Daoy (cell line): ENCODE measurements at places on chromosomes 2 and 18. TPM values are rescaled to one million over a fixed set of nuclear protein-coding genes. Genes with fewer than 3 reads are reported as not detected.
A peak's percentile ranks its signal among the peaks of the same experiment; 100 is the strongest.

The ASPRV1 gene
- 0.80 and 1.2 TPM in 2 replicates for total RNA-seq

The C2orf81 gene
- total RNA-seq = 1.4 TPM in 2 replicates

The FBXO41 gene
- total RNA-seq = 0.98 and 1.3 TPM in 2 replicates

The KIAA2012 gene
- total RNA-seq = not detected in 2 replicates

The GALNT5 gene
- under 0.01 and 0.03 TPM in 2 replicates for total RNA-seq

The PPP1R7 gene
- total RNA-seq = 74.7 and 83.0 TPM in 2 replicates

The ODC1 gene
- 441 and 460 TPM in 2 replicates for total RNA-seq

The DNAJC5G gene
- total RNA-seq = not detected in 2 replicates

DNA sequence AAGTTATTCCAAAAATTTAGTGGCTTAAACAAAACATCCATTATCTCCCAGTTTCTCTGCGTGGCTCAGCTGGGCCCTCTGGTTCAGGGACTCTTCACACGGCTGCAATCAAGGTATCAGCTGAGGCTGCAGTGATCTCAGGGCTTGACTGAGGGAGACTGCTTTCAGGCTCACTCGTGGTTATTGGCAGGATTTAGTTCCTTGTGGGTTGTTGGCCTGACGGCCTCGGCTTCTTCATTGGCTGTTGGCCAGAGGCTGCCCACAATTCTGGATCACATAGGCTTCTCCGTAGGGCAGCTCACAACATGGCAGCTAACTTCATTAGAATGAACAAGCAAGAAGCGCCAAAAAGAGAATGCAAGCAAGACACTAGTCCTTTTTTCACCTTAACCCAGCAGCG lies 90.1 kb downstream of the ABI2 start:
- DNase-seq = no peak

GRCh38 chr2:104866122-104866864 lies 12.4 kb downstream of the POU3F3 start:
- DNase-seq = no peak

DNA sequence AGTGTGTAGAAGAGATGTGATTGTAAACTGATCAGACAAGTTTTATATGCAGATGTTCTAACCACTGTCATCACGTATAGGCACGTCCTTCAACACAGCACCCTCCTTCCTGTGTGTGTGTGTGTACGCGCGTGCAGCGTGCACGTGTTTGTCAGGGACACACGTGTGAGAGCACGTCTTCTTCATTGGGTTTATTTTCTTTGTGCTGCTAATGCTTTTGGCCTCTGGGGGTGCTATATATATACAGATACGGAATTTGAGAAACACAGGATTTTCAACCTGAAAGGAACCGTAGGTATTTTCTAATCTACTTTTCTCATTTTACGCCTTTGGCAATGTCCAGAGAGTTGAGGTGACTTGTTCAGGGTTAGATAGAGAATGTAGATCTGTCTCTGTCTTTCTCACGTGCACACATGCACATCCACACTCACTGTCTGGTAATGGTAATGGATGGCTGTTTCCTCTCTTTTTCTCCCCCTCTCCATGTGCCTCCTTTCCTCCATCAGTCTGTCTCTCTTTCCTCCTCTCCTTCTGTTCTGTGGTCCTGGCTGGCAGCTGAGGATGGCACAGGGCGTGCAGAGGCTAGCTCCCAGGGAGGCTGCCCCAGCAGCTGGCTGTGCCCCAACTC lies 13.4 kb upstream of the CELF4 start:
- no peak for DNase-seq

DNA sequence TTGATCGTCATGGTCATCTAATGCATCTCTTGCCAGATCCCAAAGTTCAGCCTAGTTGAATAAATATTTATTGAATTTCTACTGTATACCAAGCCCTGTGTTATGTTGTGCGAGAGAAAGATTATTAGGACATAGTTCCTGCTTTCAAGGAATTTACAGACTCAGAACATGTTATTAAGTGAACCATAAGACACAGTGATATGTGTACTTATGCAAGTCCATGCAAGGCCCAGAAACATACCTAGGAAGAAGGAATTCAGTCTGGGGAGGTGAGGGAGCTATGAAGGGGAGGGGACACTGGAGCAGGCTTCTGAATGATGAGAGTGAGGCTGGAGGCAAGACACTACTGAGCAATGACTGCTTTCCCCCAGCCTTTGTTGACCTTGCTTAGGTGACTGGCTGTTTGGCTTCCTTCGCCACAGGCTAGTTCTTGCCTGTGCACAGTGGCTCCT lies 81.4 kb downstream of the ACAA2 start:
- no peak for DNase-seq

GRCh38 chr18:7221424-7222155 lies 9.3 kb upstream of the LRRC30 start:
- peak; percentile 39 for DNase-seq

DNA sequence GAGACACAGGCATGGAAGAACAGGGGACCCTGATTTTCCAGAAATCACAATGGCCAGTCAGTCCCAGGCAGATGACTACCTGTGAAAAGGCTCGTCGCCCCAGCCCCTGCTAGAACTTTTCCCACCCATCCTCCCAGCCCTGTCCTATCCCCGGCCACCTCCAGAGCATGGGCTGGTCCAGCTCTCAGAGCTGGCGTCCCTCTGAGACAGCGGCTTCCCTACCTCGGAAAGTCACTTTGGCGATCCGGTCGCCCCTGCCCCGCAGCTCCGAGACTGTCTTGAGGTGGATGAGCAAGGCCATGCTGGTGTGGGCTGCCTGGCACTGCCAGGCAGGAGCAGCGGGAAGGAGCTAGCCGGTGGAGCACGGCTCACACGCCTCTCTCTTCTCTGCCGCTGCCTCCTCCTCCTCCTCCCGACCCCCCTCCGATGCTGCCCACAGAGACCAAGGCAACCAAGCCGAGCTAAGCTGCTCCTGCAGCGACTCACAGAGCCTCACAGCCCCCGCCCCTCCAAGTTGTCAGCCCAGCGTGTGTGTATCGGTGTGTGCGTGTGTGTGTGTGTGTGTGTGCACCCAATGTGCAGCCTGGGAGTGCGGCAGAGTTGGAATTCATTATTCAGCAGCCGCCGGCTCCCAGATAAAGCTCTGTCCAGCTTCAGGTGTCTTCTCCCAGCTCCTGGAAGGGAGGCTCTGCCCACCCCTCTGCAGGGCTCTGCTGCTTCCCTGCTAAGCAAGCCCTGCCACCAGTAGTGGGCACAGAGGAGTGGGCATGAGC lies 80.5 kb upstream of the OTOF start:
- no peak for DNase-seq

DNA sequence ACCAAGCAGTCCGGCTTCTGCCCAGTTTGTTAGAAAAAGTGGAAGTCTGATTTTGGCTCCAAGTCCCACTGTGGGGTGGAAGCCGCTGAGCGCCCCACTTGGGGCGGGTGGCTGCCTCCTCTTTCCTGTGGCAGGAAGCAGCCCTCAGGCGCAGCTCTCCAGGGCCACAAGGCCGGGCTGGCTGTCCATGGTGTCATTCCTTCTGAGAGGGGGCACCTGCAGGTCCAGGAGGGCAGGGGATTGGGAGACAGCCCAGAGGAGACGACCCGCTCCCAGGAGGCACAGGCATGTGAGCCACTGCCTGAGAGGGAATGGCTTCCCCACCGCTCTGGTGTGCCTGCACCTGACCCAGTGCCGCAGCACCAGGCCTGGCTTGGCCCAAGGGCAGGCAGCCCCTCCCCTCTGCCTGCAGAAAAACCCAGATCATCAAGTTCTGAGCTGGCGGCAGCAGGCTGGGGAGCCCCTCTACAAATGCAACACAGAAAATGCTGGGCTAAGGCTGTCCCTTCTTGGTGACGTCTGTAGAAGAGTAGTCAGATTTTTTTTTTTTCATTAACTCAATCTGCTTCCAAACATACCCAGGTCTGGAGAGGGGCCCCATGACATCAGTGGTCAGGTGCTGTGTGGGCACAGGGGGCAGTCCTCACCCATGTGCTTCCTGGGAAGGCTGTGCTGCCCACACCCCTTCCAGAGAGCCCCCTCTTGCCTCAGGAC lies 38.4 kb downstream of the HS6ST1 start:
- no peak for DNase-seq

DNA sequence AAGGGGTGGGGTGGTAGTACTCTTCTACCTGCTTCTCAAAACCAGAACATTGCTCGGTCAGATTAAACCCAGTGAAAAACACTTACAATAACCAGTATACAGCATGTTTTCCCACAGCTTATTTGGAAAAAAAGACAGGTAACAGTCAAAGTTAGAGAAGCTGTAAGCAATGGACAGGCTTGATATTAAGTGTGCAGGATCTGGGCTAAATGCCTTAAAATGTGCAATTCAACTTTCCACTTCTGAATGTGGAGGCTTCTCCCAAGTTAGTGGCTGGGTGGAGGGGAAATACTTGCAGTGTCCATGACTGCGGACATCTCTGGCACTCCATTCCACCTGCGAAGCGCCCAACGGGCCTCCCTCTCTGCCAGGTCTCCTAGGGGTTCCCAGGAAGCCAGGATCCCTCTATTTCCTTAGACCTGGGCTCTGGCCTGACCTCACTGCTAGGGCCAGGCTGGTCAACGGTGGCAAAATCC lies 5.3 kb downstream of the ZEB2 start:
- no peak for DNase-seq

DNA sequence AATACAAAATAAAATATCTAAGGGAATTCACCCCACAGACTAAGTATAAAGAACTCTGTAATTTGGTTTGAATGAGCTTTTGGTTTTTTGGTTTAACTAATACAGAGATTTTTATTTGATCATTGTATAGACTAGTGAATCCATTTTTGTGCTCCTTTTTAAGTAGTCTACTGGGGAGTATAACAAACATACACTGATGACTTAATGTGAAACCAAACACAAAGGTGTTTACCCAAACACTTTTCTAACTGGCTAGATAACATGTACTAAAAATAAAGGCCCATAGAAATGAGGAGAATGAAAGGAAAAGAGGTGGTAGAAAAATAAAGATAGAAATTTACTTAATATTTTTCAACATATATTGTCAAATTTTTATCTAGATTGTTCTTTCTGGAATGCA lies 146.0 kb downstream of the NRXN1 start:
- no peak for DNase-seq

DNA sequence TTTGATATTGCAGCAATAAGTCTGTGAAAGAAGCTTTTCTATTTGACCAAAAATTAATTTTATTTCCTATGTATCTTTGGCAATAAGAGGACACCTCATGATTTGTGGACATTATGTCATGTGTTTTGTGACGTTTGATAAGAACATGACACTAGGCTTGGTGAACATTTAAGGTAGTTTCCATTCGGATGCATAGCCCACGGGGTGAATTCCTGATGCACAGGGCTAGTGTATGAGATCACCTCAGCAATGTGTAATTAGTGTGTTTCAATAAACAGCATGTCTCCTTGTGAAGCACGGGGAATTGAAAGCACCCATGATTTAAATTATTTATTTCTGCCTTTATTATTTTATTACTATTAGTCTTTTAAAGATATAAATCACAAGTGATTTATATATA lies 146.1 kb upstream of the LINC00305 start:
- no peak for DNase-seq

DNA sequence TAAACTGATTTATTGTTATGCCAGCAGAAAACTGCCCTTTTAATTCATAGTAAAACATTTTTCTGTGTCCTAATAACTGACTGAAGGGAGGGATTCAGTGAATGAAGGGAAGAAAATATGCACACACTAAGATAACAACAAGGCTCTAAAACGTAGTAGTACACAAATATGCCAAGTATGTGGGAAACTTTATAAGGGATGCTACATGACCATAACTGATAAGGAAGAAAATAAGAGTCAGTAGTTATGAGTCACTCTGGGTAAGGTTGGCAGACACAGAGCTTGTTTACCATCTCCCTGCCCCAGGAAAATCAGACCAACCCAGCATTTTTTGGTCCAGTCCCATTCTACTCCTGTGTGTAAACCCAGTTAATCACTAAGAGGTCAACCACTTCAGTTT lies 124.2 kb downstream of the RPRM start:
- no peak for DNase-seq

- no peak for DNase-seq
These were observed 172.0 kb downstream of the NDUFA10 start for GRCh38 chr2:239853121-239853520.

DNA sequence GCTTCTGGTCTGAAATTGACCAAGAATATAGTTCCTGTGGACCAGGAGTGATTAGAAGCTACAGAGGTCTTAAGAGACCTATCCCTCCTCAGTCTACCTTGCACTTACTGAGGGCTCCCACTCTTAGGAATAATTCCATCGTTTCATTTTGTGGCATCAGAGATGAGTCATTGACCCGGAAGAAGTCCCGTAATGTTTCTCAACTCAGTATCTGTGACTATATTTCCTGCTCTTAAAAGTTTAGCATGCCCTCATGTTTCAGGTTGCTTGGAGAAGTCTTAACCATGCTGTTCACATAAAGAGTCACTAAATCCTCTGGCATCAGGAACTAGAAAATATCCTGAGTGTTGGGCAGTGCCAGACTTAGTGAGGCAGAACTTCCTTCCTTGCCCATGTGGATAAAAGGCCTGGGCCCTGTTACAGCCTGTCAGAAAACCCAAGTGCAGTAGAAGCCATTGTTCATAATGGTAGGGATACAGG lies at the start of gene IL36A:
Gene IL36A, plus strand, starts transcription at position 430 of the 480 bp plus-strand sequence. CDS start 413 bp downstream, outside the sequence.
- DNase-seq = no peak

DNA sequence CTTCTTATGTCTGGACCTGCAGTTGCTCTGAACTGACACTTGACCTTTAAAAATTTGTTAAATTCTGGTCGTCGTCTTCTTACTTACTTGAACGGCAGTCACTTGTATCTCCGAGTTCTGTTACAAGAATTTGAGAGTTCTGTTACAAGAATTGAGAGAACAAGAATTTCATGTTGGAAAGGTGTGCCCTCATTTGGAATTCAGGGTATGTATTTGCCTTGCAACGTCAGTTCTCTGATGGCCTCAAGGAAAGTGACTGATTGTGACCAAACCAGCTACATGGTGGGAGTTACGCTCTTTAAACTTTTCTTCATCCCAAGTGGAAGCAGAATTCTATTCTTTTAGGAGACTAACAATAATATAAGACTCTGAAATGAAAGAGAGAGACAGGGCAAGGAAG lies 320.0 kb upstream of the TRIB2 start:
- DNase-seq = no peak

GRCh38 chr2:206989311-206989710 lies 50.0 kb downstream of the CPO start:
- DNase-seq = peak; percentile 44

DNA sequence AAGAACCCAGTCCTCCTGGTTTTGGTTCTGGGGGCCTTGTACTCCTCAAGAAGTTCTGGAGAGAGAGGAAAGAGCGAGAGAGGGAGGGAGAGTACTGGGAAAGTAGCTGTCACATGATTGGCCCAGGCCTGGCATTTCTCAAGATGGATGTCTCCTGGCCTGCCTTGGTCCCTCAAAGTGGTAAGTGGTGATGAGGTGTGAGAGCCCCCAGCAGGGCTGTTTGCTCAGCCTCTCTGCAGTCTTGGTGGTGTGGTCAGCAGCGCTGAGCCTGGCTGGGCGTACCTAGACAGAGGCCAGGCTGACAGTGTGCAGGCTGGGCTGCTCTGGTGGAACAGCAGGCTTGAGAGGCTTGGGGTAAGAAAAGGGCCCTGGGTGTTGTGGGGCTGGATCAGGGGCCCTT lies 2.5 kb downstream of the SPEG start:
- no peak for DNase-seq

GRCh38 chr18:23743733-23744333 lies 54.6 kb downstream of the LAMA3 start:
- no peak for DNase-seq
